Stimulated activated CD4-positive, alpha-beta T cell treated with anti-CD3 and anti-CD28 coated beads, TNF-alpha, amount 100 ng/mL, for 24 hours (primary cell): ENCODE measurements at places on chromosomes 2 and 18.

DNA sequence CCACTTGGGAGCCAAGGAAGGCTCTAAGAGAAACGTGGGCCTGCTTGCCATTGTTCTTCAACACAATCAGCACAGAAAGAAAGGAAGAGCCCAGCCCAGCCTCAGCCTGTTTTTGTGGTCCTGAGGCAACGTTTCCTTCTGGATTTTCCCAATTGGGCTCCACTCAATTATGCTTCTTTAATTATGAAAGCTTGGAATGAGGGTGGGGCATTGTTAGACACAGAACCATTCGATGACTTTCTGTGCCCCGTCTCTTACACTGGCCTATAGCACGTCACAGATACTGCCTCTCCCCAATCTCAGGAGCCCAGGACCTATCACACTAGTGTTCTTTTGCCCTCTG is 207.4 kb downstream of the ZFP36L2 start:
- DNase-seq = no peak

GRCh38 chr2:64329848-64330247 is 124.1 kb upstream of the LGALSL start:
- DNase-seq = no peak

DNA sequence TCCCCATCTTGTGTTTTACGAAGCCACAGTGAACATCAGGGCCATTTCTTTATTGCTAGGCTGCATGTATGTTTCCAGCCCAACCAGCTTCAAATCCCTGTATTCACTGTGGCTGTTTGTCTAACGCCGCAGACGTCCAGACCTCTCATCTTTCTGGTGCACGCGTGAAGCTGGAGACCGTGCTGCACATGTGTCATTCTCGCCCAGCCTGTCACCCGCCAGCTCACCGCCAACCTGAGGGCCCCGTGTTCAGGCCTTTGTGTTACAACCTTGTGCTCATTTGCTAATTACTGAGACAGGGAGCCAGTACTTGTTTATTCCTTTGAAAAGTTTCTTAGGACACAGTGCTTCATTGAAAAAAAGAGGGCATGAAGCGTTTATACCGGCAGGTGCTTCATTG is 21.4 kb downstream of the SALL3 start:
- no peak for DNase-seq

DNA sequence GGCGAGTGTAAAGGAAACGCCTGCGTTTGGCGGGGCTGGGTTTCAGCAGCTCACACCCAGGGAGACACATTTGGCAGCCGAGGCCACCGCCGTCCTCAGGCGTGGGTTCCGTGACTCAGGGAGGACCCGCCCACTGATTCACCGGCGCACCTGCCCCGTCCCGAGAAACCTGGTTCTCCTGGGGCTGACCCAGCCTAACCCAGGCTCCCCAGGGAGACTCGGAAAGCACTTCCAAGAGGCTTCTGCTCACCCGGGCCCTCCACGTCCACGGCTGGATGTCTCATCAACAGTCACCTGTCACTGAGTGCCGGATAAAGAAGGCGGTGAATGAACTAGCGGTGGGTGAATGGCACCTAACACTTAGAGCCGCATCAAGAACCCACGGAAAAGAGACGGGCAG is 126.4 kb upstream of the CTDP1 start:
- no peak for DNase-seq

- DNase-seq = no peak
These were observed 387.6 kb downstream of the FIGN start for GRCh38 chr2:163347982-163348856.

GRCh38 chr2:179137200-179137759 is 87.3 kb upstream of the CCDC141 start:
- no peak for DNase-seq
